ENCODE measurements at places on chromosomes 5 and 9.

GRCh38 chr5:168295574-168296201 is 4.2 kb downstream of the WWC1 start:
- peak; percentile 75 for DNase-seq

- DNase-seq = no peak
Observed at GRCh38 chr5:40743771-40744170, 12.0 kb downstream of the TTC33 start.

GRCh38 chr9:16265688-16266087 is 604.8 kb downstream of the BNC2 start:
- no peak for DNase-seq

- DNase-seq = no peak
Observed at GRCh38 chr5:14450742-14451141, 130.8 kb upstream of the OTULINL start.

Data from body of pancreas (tissue), 4 donors.